ENCODE measurements at places on chromosomes 6 and 20. TPM values are rescaled to one million over a fixed set of nuclear protein-coding genes. Genes with fewer than 3 reads are reported as not detected.

GRCh38 chr6:34986845-34987246 lies 97.8 kb downstream of the ANKS1A start:
- no peak overlapping the region for H3K4me3 ChIP-seq
- H3K4me1 ChIP-seq: peaks cover 8% of the 10 kb centered on the region
- H3K27ac ChIP-seq: no peak overlapping the region
- DNase-seq: peak; percentile 78
- H3K27me3 ChIP-seq: no peaks in the 10 kb centered on the region
- peaks cover 24% of the 10 kb centered on the region for H3K36me3 ChIP-seq

- no peak for DNase-seq
- H3K4me1 ChIP-seq: peaks cover 10% of the 10 kb centered on the region
- H3K4me3 ChIP-seq: peak overlapping the region; percentile 64
- H3K36me3 ChIP-seq: peaks cover 11% of the 10 kb centered on the region
- H3K27ac ChIP-seq: peak overlapping the region; percentile 80
Measured at GRCh38 chr6:117616391-117617209, 14.3 kb upstream of the GOPC start.

- H3K4me1 ChIP-seq: no peaks in the 10 kb centered on the region
- peaks cover 15% of the 10 kb centered on the region for H3K36me3 ChIP-seq
- DNase-seq: no peak
- H3K27me3 ChIP-seq: no peaks in the 10 kb centered on the region
- no peak overlapping the region for H3K27ac ChIP-seq
- no peak overlapping the region for H3K4me3 ChIP-seq
Measured at GRCh38 chr20:3541887-3542721, 71.3 kb downstream of the ATRN start.

- no peaks in the 10 kb centered on the region for H3K36me3 ChIP-seq
- no peak overlapping the region for H3K4me3 ChIP-seq
- no peak for DNase-seq
- no peaks in the 10 kb centered on the region for H3K4me1 ChIP-seq
- no peaks in the 10 kb centered on the region for H3K27me3 ChIP-seq
Measured at GRCh38 chr6:108365478-108365877, 70.6 kb downstream of the AFG1L start.

DNA sequence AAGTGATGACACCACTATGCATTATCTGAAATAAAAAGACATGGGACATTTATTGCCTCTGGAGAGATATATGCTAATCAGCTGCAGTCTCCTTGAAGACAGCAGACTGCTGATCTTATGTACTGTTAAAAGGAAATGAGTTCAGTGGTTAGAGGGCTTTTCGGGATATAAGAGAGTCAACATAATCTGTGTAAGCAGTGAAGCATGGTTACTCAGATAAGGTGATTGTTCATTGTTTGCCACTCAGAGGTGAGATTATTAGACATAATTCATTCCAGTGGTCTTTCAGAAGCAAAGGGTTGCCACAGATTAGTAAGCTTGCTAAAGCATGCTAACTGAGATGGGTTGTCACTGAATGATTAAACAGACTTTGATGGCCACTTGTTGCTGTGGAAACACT lies 1450.7 kb upstream of the ADGRB3 start:
- no peak overlapping the region for H3K27ac ChIP-seq
- H3K4me1 ChIP-seq: no peaks in the 10 kb centered on the region
- H3K27me3 ChIP-seq: no peaks in the 10 kb centered on the region
- DNase-seq: no peak
- no peak overlapping the region for H3K4me3 ChIP-seq
- H3K36me3 ChIP-seq: no peaks in the 10 kb centered on the region

DNA sequence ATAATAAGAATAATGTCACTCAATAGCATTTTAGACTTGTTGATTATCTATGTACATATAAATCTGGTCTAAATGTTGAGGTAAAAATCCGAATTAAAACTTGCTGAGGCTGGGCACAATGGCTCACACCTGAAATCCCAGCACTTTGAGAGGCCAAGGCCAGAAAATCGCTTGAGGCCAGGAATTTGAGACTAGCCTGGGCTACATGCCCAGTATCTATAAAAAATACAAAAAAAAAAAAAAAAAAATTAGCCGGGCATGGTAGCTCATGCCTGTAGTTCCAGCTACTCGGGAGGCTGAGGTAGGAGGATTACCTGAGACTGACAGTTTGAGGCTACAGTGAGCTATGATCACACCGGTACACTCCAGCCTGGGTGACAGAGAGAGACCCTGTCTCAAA lies 34.2 kb upstream of the SUPT3H start:
- DNase-seq: no peak
- peaks cover 6% of the 10 kb centered on the region for H3K4me1 ChIP-seq
- H3K27ac ChIP-seq: no peak overlapping the region
- no peaks in the 10 kb centered on the region for H3K36me3 ChIP-seq
- no peak overlapping the region for H3K4me3 ChIP-seq
- H3K27me3 ChIP-seq: peaks cover 32% of the 10 kb centered on the region

DNA sequence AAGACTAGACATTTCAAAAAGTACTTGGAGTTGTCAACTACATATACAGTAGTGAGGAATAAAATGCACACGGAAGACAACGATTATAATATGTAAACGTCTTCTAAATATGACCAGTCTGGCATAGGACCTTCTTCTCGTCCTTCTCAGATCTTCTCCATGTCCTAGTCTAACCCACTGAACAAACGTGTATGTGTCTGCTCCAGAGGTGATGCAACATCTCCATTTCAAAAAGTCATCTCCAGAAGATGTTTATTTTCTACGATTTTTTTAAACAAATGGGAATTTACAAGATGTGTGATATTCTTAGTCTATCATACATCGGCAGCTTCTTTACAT lies 89.9 kb downstream of the GPX5 start:
- H3K27ac ChIP-seq: no peak overlapping the region
- no peaks in the 10 kb centered on the region for H3K27me3 ChIP-seq
- H3K4me1 ChIP-seq: peaks cover 12% of the 10 kb centered on the region
- DNase-seq: no peak

DNA sequence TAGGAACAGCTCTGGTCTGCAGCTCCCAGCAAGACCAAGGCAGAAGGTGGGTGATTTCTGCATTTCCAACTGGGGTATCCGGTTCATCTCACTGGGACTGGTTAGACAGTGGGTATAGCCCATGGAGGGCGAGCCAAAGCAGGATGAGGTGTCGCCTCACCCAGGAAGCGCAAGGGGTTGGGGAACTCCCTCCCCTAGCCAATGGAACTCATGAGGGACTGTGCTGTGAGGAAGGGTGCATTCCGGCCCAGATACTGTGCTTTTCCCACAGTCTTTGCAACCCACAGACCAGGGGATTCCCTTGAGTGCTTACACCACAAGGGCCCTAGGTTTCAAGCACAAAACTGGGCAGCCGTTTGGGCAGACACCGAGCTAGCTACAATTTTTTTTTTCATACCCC lies 21.8 kb downstream of the HDDC2 start:
- H3K27me3 ChIP-seq: no peaks in the 10 kb centered on the region
- DNase-seq: no peak
- no peak overlapping the region for H3K27ac ChIP-seq
- peaks cover 77% of the 10 kb centered on the region for H3K36me3 ChIP-seq

- H3K36me3 ChIP-seq: no peaks in the 10 kb centered on the region
- H3K27ac ChIP-seq: no peak overlapping the region
- no peak overlapping the region for H3K4me3 ChIP-seq
- H3K4me1 ChIP-seq: no peaks in the 10 kb centered on the region
- no peak for DNase-seq
Measured at GRCh38 chr6:72783035-72783434, 161.2 kb downstream of the KCNQ5 start.

DNA sequence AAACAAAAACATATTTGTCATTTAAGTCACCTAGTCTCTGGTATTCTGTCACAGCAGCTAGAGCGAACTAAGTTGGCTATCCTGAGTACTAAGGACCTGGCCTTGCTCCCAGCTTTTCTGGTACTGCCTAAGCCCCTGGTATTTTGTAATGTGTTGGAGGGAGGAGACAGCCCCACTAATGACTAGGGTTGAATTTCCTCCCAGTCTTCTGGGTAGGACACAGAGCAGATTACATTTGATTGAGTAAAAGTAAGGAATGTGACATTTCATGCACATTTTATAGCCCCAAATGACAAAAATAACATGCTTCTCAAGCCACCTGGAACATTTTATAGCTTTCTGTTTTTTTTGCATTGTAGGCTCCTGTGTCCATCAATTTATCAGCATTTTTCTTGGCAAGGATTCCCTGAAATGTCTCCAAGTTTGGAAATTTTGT lies 47.9 kb upstream of the DDR1 start:
- no peaks in the 10 kb centered on the region for H3K36me3 ChIP-seq
- no peak overlapping the region for H3K4me3 ChIP-seq
- H3K27me3 ChIP-seq: no peaks in the 10 kb centered on the region
- H3K4me1 ChIP-seq: peaks cover 37% of the 10 kb centered on the region

GRCh38 chr6:43939281-43940070 lies 169.5 kb downstream of the VEGFA start:
- no peak overlapping the region for H3K27ac ChIP-seq
- H3K36me3 ChIP-seq: no peaks in the 10 kb centered on the region
- peaks cover 10% of the 10 kb centered on the region for H3K27me3 ChIP-seq
- peaks cover 27% of the 10 kb centered on the region for H3K4me1 ChIP-seq
- no peak overlapping the region for H3K4me3 ChIP-seq

GRCh38 chr6:139763468-139764210 lies 389.2 kb upstream of the CITED2 start:
- H3K4me3 ChIP-seq: no peak overlapping the region
- H3K27me3 ChIP-seq: no peaks in the 10 kb centered on the region
- DNase-seq: no peak
- H3K36me3 ChIP-seq: no peaks in the 10 kb centered on the region

DNA sequence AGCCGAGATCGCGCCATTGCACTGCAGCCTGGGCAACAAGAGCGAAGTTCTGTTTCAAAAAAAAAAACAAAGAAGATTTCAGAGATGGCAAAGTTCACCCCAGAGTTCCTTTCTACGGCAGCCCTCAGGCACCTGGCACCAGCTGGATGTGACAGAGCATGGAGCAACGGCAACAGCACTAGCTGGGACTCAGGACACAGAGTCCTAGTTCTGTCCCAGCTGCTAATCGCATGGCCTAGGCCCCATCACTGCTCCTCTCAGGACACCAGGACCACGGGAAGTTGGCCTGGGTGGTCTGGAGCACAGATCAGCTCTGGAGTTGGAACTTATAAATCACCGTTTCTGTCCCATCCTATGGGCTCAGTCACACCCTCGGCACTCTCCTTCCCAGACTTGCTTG lies 1.1 kb downstream of the PGC start:
- H3K4me1 ChIP-seq: no peaks in the 10 kb centered on the region
- DNase-seq: no peak
- H3K27ac ChIP-seq: no peak overlapping the region
- H3K4me3 ChIP-seq: no peak overlapping the region
- no peaks in the 10 kb centered on the region for H3K36me3 ChIP-seq

- H3K36me3 ChIP-seq: no peaks in the 10 kb centered on the region
- H3K27ac ChIP-seq: peak overlapping the region; percentile 71
- peaks cover 31% of the 10 kb centered on the region for H3K4me1 ChIP-seq
- no peak for DNase-seq
Measured at GRCh38 chr6:90369024-90369519, 72.4 kb upstream of the BACH2 start.

GRCh38 chr20:23059846-23060245 lies 10.4 kb upstream of the THBD start:
- H3K36me3 ChIP-seq: no peaks in the 10 kb centered on the region
- H3K27me3 ChIP-seq: peaks cover 9% of the 10 kb centered on the region
- H3K27ac ChIP-seq: no peak overlapping the region
- H3K4me3 ChIP-seq: no peak overlapping the region
- no peak for DNase-seq
- H3K4me1 ChIP-seq: peaks cover 13% of the 10 kb centered on the region

DEFB124 gene
- not detected for total RNA-seq

HUS1B gene
- 0.93 TPM for total RNA-seq

GCLC gene
- total RNA-seq: 123 TPM

DEF6 gene
- 12.1 TPM for total RNA-seq

GJA10 gene
- total RNA-seq: not detected

POU3F2 gene
- total RNA-seq: 1.4 TPM

MYCT1 gene
- not detected for total RNA-seq

DDX43 gene
- not detected for total RNA-seq
